Stimulated activated CD4-positive, alpha-beta T cell treated with anti-CD3 and anti-CD28 coated beads, Interleukin-15, amount 100 ng/mL, for 48 hours (primary cell): ENCODE measurements at places on chromosomes 12 and 14.

- no peak for DNase-seq
Measured at GRCh38 chr12:111768159-111768895, 1.6 kb downstream of the ALDH2 start.

DNA sequence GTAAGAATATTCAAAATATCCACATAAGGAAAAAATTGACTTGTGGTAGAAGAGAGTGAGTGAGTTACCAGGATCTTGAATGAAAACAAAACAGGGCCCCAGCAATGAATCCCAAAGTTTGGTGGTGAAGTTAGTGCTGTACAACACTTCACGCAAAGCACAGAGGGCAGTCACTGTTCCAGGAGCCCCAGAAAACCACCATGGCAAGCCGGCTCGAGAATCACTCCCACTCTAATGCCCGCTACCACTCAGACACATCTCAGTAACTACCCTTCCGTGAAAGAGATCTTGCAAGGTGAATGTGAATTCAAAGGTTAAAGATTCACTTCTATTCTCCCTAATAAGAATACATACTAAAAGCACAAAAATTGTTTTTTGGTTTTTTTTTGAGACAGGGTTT lies 30.1 kb downstream of the CLIP1 start:
- DNase-seq = no peak

- no peak for DNase-seq
Measured at GRCh38 chr12:101650346-101651117, 46.9 kb upstream of the CHPT1 start.

DNA sequence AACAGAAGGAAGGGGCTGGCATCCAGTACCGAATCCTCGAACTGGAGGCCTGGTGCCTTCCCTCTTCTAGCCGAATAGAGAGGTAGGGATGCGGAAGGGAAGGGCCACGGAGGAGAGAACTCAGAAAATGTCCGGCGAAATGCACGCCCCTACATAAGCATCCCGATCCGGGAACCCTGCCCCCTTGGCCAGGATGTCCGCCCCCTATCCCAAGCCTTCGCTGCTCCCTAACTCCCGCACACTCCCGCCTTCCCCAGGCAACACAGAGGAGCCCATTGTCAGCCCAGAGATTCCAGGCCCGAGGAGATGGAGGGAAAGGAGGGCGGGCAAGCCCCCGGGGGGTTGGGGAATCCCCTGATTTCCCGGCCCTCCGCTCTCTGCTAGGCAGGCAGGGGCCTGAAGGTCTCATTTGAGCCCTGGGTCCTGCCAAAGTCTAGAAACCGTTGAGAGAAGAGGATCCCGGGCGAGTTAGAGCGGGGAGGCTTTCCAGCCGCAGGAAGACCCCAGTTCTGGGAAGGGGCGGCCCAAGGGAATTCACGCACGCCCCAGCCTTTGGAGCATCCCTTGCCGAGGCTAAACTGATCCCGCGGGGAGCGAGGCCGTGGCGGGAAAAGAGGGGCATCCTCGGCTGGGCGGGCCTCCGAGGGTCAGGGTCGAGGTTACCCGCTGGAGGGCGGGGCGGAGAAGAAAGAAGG lies 569 bp upstream of the ARHGEF40 start:
- no peak for DNase-seq

GRCh38 chr12:13044906-13045299 lies 722 bp downstream of the FAM234B start:
- no peak for DNase-seq

DNA sequence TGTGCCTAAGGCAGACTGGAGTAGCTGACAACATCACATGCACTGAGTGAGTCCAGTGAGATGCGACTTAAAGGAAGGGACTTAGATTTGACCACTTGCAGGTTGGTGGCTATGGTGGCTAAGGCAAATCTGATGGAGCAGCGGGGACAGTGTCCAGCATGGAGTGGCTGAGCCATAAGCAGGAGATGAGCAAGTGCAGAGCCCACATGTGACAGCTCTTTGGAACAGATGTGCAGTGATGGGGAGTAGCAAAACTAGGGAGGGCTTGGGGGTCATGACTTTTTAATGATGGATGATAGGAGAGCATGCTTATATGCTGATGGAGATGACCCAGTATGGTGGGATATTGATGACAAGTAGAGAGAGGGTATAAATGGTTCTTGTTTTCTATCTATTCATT lies 80.2 kb downstream of the PELI2 start:
- DNase-seq = no peak

DNA sequence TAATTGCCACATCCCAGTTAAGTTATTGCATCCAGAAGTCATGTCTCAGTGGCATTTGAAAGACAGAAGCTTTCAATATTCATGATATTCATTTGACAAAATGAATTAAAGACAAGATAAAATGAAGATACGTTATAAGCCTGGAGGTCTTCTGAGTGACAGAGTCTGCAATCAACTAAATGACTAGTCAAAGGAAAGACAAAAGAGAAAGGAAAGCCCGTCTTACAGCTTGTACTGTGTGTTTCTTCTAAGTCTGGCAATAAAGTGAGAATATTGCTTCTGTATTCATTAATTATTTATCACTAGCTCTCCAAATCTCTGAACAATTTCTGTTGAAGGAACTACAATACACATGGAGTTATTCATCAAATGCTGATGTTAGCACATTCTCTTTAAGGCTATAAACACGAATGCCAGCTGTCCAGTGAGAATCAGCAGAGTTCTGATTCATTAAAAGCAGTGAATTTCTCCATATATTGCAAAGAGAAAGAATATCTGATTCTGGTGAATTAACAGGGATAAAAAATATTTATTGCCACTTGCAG lies 70.7 kb downstream of the ATXN7L3B start:
- DNase-seq = no peak

- no peak for DNase-seq
Measured at GRCh38 chr12:130765186-130765659, 49.1 kb upstream of the RIMBP2 start.

- no peak for DNase-seq
Measured at GRCh38 chr12:116996093-116996492, 85.3 kb downstream of the FBXW8 start.

- no peak for DNase-seq
Measured at GRCh38 chr12:28248555-28249145, 58.4 kb downstream of the CCDC91 start.

GRCh38 chr14:99524804-99525698 lies 43.8 kb downstream of the CCNK start:
- DNase-seq = no peak

GRCh38 chr12:129961091-129961490 lies 57.3 kb upstream of the TMEM132D start:
- no peak for DNase-seq

DNA sequence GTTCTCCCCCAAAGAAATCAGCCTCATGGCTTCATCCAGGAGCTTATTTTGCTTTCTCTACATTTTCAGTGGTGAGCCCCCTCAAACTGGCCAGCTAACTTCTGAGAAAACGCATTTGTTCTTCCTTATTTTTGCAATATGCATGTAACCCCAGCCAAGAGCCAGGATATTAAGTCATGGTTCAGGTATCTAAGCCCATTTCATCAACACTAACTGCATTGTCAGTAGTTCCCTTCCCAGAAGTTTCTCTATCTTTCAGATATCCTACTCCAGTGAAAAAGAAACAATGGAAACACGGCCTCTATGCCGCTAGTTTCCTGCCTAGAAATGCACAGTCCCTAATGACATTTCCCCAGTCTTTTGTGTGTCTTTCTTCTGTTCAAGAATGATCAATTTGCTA lies 102.8 kb upstream of the RASSF8 start:
- DNase-seq = no peak

- no peak for DNase-seq
Measured at GRCh38 chr12:2290091-2290490, 237.3 kb downstream of the CACNA1C start.

DNA sequence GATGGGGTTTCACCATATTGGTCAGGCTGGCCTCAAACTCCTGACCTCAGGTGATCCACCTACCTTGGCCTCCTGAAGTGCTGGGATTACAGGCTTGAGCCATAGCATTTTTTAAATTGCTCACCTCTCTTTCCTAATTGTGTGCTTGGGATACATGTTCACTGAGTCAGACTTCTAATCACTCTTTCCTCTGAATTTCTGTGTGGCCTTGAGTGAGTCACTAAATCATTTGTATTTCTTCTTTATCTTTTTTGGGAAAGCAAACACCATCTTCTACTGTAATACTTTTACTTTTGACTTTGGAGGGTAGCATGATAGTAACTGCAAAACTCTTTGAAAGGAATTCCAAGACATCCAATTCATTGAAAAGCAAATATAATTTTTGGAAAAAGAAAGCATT lies 60.8 kb downstream of the FLRT2 start:
- DNase-seq = no peak

DNA sequence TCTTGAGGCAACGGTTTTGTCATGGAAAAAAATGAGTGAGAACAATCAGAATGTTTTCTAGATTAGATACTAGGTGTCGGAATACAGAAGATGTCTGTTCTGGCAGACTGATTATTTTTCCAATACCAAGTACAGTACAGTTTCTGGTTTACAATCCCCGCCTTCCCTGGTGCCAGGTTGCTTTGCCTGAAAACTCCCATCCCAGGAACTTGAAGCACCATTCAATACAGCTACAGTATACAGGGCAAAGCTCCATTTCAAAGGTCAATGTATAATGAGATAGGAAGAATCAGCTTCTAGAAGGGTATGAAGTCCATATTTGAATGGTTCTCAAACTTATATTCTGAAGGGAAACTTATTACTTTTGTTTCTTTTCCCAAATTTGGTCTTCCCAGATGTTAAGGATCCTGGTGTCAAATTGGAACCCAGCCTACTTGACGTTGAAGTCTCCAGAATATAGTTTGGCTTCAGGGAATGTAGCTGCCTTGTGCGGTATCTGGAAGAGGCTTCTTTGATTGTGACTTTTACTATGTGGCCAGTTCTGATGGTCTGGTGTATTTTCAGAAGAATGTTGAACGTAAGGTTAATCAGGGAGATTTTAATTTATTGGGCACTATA lies 238.0 kb upstream of the ATP2B1 start:
- no peak for DNase-seq

DNA sequence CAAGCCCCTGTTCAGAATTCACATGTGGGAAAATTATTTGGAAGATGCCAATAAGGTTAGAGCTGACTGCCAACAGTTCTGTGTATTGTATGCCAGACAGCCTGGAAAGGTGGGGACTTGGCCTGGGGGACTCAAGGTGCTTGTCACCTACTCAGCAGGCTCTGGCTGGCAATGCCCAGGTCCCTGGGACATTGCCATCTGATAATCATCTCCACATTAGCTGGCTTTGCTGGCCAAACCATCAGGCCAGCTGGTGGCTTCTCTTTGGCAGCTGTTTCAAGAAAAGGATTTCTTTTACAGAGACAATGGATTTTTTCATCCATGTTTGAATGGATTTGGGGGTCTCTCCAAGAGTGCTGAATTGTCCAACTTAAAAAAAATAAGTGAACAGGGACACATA lies 165.2 kb downstream of the BRMS1L start:
- DNase-seq = no peak

DNA sequence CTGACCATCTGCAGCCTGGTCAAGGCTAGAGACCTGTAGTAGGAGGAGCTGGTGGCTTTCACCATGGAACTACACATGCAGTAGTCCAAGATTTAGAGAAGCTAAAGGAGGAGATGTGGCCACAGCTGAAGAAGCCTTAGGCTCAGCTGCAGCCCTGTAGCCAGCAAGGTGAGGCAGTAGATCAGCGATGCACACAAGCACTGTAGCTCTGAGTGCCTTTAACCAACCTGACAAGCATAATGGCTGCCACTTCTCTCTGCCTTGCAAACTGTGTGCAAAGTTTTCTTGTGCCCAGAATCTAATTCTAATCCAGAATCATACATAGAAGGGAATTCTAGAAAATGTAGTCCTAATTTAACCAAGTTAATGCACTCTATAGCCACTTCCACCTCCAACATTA lies 159.0 kb upstream of the ARID2 start:
- no peak for DNase-seq

DNA sequence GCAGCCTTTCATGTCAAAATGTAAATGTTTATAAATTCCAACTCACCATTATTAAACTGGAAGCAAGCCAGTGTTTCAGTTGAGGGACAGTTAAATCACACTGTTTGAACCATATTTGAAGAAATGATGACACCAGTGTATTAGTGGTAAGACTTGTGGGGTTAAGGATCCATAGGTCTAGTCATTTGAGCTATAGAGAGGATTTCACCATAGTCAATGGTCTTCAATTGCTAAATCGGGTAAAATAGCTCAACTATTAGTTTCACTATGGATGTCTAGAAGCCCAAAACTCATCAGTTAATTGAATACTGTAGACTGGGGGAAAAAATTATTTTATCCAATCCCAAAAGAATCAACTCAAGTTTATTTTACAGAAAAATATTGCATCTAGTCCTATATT lies 659.1 kb downstream of the NRXN3 start:
- no peak for DNase-seq

- DNase-seq = no peak
Measured at GRCh38 chr14:37091651-37092050, 80.8 kb downstream of the SLC25A21 start.

DNA sequence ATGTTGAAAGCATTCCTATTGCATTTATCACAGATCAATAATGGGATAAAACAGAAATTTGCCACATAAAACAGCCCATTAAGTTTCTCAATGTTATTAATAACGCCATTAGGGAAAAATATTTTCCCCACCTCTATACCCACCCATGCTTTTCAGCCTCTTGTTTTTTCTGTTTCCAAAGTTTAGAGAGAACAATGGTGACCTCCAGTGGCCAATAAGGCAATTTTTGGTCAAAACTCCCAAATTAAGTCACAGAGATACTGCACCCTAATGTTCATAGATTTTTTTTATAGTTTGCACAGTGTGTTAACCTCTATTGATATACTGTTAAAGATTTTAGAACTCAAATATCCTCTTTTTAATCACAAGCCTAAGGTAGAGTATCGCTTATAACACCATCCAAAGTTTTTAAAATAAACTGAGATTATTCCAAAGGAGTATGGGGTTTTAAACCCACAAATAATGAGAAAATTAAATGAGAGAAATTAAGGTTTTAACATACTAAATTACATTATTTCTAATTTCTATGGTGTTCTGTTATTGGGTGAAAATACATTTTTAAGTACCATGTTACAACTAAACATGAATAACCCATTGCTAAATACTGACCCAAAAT lies 184.7 kb upstream of the DCN start:
- no peak for DNase-seq

- no peak for DNase-seq
Measured at GRCh38 chr14:104135121-104135903, 3.1 kb upstream of the KIF26A start.

GRCh38 chr12:34399631-34400410 lies 377.5 kb downstream of the ALG10 start:
- DNase-seq = no peak

- DNase-seq = no peak
Measured at GRCh38 chr14:24113379-24113800, 1.2 kb upstream of the DCAF11 start.

- no peak for DNase-seq
Measured at GRCh38 chr12:119176267-119177055, 2.3 kb upstream of the HSPB8 start.

GRCh38 chr14:25431211-25432076 lies 381.5 kb upstream of the STXBP6 start:
- no peak for DNase-seq

- no peak for DNase-seq
Measured at GRCh38 chr14:22849212-22849819, 12.9 kb downstream of the MMP14 start.

- DNase-seq = no peak
Measured at GRCh38 chr12:127642208-127642607, 624.8 kb upstream of the TMEM132C start.
